Cerebellar nuclear complex (tissue), 1 donor: ENCODE measurements at places on chromosomes 2 and 18.

DNA sequence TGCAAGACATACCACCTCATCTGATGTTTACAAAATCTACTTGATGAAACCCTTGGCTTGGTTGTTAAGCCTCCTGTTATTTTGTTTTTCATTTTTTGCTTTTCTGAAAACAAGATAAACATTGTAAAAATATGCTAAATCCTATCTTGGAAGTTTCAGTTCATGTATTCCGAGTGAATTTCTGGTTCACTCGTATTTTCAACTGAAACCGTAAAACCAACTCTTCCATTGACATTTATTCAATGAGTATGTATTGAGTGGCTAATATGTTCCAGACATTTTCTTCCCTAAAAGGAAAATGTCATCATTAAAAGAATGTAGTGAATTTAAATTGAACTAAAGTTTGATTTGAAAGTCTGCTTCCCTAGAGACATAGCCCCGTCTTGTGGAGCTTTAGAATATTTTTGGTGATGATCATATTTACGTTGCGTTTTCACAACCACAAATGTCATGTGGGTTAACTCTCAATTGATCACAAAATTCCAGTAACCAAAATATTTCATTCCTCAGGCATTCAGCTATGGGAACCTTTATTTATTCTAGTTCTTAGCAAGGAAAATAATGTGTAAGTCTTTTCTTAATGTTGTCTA, 204.2 kb downstream of the MBD2 start:
- no peak for DNase-seq

- peak; percentile 95 for DNase-seq
These were observed at the start of gene ONECUT2 for GRCh38 chr18:57434536-57435494. TSS of gene ONECUT2 (plus strand) at chr18:57435374. CDS start at chr18:57435717, 343 bp downstream.

DNA sequence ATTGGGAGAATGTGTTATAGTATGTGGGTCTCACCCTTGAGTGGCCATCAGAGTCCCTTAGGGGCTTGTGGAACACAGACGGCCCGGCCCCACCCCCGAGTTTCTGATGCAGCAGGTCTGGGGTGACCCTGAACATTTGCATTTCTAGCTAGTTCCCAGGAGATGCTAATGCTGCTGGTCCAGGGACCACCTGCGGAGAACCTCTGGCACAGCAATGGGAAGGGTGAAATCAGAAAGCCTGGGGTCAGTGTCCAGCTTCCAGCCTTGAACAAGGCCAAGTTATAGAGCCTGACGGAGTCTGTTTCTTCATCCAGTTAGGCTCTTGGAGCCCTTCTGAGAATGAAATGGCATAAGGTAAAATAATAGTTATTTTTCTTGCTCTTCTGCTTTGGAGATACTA, 126.5 kb downstream of the RGPD3 start:
- no peak for DNase-seq

DNA sequence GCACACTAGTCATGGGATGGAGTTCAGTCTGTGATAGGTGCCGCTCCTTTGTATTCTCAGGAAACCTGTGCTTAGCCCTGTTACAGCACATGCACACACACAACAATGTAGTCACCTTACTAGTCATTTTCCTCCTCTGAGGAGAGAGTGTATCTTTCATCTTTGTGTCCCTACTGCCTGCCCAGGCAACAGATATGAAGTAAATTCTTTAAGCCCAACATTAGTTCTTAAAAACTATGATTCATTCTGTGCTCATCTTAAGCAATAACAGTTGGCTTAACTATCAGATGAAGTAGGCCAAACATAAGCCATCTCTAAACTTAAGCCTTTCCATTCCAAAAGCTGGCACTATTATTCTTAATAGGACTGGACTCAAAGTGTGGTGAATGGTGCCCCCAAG, 186.5 kb downstream of the LNPK start:
- no peak for DNase-seq

GRCh38 chr2:172252154-172252553, 149.5 kb upstream of the DLX2 start:
- no peak for DNase-seq

DNA sequence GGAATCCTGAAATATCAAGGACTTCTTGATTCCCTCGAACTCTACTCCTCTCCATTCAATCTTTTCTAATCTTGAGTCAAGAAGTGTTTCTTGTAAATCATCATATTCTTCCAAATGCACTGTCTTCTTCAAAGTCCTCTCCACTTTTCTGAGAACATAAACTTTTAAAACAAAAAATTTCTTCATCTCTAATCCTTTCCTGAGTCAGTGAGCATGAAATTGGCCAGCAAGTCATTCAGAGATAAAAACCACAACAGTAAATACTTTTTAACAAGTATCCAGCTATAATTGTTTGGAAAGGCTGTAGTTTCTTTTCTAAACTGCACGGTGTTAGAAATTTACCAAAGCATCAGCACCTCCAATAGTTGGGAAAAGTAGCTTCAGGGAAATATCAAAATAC, 312.6 kb upstream of the GALNT5 start:
- no peak for DNase-seq

GRCh38 chr18:77101410-77102258, 30.9 kb downstream of the MBP start:
- DNase-seq, result no peak

DNA sequence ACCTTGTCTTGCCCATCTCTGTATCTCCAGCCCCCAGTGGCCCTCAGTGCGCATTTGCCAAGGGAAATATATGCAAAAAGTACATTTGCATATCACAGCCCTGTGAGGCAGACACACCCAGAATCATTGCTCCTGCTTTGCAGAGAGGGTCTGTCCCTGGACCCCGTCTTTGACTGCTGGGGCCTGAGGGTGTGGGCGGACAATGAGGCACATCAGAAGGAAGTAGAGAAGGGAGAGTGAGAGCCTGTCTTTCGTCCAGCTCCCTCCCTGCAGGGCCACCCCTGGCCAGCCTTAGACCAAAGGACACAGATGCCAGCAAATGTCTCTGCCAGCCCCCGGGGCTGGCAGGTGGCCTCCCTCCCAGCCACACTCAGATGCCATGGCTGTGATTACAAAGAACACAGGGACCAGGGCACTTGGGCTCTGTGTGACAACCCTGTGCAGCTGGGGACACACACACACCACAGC, 516.2 kb upstream of the MYT1L start:
- peak; percentile 44 for DNase-seq
